Metanephros (tissue), 2 donors: ENCODE measurements at places on chromosomes 1 and 21. TPM values are rescaled to one million over a fixed set of nuclear protein-coding genes. Genes with fewer than 3 reads are reported as not detected.

The LEFTY1 gene
- total RNA-seq, result 3.9 TPM

The GRHL3 gene
- total RNA-seq, result 2.5 TPM

The CD5L gene
- total RNA-seq, result 0.35 TPM

The PLA2G2F gene
- total RNA-seq, result 0.18 TPM
